ENCODE measurements at places on chromosomes 7 and 10.
A peak's percentile ranks its signal among the peaks of the same experiment; 100 is the strongest.

GRCh38 chr7:99910976-99911375 is 8.4 kb downstream of the TRIM4 start:
- no peak for DNase-seq

DNA sequence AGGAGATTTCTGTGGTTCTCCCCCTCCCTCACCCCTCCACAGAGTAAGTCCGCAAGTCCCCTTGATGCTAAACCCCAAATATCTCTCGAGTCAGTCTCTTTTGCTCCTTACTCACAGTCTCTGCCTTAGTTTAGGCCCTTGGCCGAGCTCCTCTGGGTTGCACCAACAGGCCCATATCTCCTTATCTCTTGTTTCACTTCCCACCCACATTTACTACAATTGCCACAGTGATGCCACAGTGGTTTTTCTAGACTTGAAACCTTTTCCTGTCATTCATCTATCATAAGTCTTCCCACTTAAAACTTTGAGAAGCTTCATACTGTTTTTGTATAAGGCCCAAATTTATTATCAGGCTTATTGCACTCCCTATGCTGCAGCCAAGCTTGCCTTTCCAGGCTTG is 23.4 kb upstream of the NME8 start:
- no peak for DNase-seq

DNA sequence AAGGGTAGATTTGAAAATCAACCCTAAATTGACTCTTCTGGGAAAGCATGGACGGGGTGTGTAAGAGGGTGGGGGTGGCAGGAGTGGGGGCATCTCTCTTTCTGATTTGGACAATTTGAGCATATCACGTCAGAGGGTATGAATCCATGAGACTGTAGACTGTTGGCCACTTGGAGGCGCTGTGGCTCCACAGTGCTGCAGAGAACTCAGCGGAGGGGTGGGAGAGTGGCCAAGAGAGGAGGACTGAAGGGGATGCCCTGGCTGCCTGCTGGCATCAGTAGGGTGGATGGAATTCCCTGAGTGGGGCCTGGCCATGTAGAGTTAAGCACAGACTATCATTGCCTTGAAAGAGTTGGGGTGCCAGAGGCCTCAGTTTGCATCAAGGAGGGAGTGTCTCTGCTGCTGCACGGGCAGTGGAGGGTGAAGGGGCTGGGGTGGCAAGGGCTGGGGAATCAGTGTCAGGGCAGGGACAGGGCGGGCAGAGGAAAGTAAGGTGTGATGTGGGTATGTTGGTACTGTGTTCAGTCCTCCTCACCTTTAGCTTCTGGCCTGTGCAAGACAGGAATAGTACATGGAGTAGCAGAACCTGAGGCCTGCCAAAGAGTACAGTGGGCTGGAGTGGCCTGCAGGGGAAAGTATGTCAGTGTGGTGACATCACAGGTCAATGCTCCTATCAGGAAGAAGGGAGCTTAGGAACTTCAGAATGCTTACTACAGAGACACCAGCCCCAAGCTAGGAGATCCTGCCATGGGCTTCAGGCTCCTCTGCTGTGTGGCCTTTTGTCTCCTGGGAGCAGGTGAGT is 133.5 kb upstream of the PRSS58 start:
- peak; percentile 51 for DNase-seq

DNA sequence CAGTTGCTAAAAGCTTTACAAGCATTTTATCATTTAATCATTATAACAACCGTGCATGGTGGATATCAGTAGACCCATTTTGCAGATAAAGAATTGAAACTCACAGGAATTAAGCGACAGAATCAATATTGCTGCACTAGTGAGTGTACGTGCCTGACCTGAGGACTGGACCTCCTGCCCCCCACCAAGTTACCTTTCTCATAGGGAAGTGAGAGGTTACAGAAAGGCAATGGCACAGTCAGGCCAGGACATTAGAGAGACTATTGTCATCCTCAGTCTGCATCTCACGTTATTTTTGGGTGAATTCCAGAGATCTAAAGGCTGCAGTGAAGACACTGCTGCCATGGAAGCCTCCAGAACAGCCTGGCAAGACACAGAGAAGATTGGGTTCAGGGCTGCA is 80.9 kb downstream of the WDFY4 start:
- no peak for DNase-seq

DNA sequence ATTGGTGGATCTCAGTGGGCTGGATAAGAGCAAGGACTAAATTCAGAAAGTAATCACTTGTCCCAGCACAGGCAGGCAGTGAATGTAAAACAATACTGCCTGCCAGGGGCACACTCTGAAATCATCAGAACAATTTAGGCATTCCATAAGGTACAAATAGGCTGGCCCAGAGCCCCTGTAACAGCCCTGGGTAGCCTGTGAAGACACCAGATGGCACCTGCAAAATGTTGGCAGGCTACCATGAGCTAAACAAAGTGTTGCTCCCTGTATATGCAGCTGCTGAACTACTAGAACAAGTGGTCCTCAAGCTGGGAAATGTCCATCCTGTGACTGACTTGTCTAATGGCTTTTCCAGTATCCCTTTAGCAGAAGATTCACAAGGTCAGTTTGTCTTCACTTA is 3.0 kb upstream of the PRSS37 start:
- DNase-seq: no peak

DNA sequence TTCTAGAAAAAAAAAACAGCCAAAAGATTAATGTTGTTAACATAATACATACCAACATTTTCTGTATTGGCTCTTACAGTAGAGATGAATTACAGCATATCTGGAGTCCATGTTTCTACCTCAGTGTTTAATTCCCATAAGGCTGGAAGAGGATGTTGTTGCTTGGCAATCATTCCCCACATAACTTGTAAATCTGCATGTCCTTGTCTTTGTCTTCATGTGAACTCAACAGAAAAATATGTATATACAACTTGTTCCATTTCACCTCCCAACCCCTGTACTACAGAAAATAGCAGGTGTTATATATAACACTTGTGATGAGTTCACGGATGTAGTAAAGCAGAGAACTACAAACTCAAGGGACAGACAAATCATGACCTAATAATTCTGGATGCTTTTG is 160.9 kb upstream of the SEMA3C start:
- no peak for DNase-seq

DNA sequence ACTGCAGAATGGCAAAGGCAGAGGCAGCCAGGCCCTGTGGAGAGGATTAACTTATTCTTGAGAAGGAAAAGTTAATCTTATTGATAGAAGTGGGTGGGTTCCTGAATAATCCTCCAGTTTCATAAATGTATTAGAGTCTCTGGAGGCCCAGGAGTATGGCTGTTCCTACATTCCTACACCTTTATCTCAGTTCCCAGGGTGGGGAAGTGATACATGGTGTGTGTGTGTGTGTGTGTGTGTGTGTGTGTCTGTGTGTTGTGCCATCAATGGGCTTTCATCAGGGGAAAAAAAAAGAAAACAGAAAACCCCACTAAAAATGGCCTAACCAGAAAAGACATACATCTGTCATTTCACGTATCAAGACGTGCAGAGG is 22.0 kb upstream of the GSDME start:
- DNase-seq: no peak

- no peak for DNase-seq
Measured at GRCh38 chr10:101529725-101530553, 58.1 kb downstream of the POLL start.

- DNase-seq: no peak
Measured at GRCh38 chr10:31961277-31962074, 32.8 kb upstream of the ARHGAP12 start.

DNA sequence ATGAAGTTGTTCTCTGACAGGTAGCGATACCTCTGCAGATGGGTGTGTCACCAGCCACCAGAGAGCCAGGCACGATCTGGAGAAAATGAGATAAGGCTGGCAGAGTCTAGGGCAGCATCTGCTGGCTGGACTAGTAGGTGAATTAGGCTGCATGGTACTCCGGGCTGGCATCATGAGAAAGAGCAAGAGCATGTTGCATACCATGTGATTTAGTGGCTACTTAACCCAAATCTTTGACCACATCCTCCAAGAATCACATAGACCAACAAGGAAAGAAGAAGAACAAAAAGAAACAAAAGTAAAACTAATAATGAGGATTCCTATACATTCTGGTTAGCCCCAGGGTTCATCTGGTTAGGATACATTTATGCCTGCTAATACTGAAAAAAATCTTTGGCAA is 23.4 kb upstream of the FAM170B start:
- DNase-seq: no peak

- no peak for DNase-seq
Measured at GRCh38 chr10:71678057-71678805, 41.3 kb downstream of the C10orf105 start.

DNA sequence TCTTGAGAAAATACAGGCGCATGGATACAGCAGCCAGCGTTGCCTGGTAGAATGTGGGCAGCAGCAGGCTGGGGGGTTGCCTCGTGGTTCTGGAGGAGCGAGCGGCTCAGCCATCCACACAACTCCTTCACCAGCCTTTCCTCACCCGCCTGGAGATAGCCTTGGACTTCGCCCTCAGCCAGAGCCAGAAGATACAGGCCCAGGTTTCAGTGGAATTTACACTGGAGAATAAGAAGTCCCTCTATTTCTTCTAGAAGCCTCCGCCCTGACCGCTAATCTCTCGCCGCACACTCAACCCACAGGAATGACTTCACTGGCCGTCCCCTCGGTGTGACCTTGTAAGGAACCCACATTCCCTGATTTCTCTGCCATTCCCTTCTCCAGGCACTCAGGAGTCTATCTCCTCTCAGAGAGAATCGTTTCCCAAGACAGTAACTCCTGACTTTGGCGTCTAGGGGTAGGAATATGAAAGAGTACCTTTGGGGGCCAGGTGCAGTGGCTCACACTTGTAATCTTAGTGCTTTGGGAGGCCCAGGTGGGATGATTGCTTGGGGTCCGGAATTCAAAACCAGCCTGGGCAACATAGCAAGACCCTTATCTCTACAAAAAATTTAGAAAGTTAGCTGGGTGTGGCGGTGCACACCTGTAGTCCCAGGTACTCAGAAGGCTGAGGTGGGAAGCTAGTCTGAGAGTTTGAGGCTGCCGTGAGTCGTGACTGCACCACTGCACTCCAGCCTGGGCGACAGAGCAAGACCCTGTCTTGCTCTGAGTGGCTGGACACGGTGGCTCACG is 52.0 kb upstream of the ECHDC3 start:
- no peak for DNase-seq

GRCh38 chr10:114609518-114610426 is 48.3 kb downstream of the ABLIM1 start:
- DNase-seq: no peak

GRCh38 chr7:41445432-41445831 is 257.5 kb downstream of the INHBA start:
- no peak for DNase-seq

- no peak for DNase-seq
Measured at GRCh38 chr7:128053023-128053422, 21.8 kb upstream of the LRRC4 start.

DNA sequence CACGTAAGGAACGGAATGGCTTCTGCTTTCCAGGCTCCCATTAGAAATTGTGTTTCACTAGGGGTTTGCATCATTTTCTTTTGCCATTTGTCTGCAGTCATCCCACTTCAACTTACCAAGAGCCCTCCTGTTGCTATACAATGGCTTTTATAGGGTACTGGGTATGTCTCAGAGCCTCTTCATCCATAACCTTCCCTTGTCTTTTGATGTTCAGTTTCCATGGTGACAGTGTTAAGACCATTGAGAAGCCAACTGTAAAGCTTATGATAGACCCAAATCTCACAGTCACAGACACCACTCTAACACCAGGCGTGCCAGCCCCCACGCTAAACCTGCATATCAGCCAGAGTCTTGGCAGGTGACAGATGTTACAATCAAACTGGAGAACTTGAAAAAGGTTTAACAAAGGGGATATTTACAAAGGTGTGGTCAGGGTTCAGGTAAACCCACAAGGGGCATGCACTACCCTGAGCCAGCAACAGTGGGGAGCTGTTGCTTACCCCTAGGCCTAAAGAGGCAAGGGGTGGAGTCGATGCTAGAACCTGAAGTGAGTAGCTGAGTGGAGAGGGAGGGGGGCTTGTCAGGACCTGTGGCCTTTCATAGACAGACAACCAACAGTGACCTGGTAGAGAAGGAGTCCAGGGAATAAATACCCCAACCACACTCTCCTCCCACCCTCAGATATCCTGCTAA is 53.2 kb upstream of the ABLIM1 start:
- DNase-seq: no peak

DNA sequence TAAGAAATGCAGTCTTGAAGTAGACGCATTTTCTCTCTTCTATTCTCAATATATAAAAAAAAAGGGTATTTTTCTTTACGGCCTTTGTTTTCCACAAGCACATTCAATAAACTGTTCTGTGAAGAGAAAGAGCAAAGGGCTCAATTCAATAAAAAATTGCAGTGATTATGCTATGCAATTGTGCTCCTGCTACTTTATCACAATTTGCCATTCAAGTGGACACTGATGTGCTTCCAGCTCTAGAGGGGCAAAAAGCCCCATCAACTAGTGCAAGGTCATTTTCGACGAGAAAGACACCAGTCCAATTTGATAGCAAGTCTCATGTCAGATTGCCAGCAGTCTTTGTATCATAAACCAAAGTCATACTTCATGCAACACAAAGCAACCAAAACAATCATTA is 82.6 kb upstream of the THSD7A start:
- no peak for DNase-seq

DNA sequence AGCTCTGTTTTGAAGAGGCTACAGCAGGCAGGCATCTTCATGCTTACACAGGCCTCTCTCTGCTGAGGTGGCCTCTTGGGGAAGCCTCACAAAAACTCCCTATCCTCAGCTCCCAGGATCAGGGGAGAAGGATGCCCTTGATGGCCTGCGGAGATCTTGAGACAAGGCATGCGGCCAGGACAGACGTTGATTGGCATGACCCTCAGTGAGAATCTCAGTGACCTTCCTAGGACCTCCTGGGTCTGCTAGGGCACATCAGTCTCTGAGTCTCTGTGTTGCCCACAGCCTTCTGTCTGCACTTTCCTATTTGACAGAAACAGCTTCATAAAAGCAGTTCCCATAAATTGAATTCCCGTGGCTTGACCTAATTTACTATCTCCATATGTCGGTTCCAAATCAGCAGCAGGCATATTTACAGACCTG is 1005.8 kb upstream of the C7orf33 start:
- DNase-seq: no peak

DNA sequence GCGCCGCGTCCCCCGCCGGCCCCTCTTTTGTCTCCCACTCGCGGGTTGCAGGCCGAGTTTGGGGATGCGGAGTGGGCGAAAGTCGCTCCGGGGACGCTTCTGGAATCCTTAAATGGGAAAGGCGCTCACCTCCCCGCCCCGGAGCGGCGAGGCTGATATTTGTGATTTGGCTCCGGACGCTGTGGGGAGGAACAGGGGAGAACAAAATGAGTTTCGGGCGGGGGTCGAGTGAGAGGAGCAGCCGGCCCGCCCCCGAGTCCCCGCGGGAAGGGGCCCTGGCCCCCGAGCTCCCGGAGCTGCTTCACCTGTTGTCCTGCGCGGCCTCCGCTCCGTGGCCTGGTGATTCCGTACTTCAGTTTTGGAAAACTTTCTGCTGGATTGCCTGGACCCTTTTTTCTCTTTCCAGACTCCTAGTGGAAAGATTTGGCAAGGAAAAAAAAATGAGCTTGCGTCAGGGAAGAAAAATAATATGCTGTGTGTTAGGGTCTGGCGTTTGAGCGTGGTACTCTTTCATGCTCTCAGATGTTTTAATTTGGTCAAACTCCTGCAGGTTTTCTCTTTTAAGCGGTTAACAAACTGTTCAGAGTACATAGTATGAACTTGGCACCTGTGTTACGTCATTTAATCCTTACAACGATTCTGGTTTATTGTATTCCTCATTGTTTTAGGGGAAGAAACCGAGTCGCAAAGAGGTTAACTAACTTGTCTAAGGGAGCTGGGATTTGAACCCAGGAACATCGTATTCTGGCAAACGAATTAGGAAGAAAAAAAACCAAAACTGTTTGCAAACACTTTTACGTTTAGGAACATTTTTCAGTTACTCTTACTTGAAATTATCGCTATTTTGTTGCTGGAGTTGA is 924 bp downstream of the BMPR1A start:
- no peak for DNase-seq

GRCh38 chr7:156608173-156608478 is 32.4 kb upstream of the RNF32 start:
- no peak for DNase-seq

All from NCI-H1930 (cell line).